Left lung (tissue), 14 donors: ENCODE measurements at places on chromosomes 4 and X. TPM values are rescaled to one million over a fixed set of nuclear protein-coding genes. Genes with fewer than 3 reads are reported as not detected.

The FATE1 gene
- total RNA-seq: not detected

DNA sequence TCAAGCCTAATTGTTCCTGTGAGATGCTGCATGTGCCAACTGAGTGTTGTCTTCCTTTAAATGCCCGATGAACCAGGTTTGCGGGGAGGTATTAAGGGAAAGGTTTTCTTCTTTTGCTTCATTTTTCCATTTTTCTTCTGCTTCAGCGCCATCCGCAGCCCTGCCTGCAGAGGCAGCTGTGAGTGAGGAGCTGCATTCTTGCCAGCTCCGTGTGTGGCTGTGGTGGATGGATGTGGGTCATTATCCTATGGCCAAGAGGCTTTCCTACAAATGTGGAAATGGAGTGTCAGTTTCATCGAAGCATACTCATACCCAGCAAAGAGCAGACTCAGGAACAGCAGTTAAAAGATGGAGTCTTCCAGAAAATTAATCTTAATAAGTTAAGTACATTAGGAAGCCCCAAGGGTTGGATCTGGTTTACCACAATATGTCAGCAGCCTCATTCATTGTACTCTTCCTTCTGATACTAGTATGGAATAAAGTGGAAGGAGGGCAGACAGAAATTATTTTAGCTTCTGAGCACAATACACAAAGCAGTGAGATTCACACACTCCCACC lies 37.6 kb downstream of the TNIP3 start:
- no peaks in the 10 kb centered on the region for H3K4me1 ChIP-seq
- H3K27me3 ChIP-seq: no peaks in the 10 kb centered on the region
- H3K4me3 ChIP-seq: no peak overlapping the region
- no peak overlapping the region for H3K27ac ChIP-seq

DNA sequence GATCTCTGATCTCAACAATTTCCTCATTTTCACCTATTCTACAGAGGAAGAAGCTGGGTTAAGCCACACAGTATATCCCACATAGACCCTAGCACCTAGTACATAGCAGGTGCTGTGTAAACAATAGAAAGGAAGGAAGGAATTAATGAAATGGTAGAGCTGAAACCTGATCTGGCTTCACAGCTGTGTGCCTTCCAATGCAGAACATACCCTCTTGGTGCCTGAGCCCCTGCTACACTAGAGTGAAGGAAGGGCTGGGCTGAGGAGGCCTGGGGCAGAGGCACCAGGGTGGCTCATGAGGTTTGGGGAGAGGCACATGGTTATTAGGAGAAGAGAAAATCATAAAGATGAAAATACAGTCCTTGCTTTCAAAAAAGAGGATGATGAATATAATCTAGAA lies 21.3 kb downstream of the LRRC66 start:
- H3K4me3 ChIP-seq: no peak overlapping the region
- H3K36me3 ChIP-seq: no peaks in the 10 kb centered on the region
- H3K27ac ChIP-seq: no peak overlapping the region
- DNase-seq: no peak
- H3K4me1 ChIP-seq: no peaks in the 10 kb centered on the region

The MAMLD1 gene
- 4.0 TPM for total RNA-seq

DNA sequence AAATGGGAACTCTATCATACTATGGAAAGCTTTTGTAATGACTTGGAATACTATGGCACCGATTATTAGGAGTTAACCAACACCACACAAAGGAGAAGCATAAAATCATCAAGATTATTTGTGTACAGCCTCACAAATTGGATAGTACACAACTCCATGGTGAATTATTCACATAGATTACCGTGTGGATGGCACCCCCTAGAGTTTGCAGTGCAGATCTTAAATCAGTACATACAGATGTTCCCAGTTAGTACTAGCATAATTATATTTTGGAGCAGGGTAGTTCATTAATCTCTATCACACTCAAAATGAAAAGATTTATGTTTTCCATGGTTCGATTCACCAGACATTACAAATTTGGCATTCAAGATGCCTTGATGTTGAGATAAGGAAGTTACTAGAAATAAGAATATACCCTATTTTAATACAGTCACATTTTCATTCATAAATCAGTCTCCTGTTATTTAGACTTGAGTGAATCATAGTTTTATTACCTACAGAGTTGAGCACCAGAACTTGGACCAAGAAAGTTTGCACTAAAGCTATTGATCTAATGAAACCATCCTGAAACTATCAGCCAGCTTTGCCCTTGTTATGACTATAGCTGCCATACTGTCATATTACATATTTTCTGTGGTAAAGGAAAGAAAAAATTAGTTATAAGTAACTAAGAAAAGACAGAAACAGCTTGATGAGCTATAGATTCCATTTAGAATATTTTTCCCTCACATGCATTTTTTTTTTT lies 531.8 kb downstream of the GLUD2 start:
- H3K4me3 ChIP-seq: no peak overlapping the region
- no peak overlapping the region for H3K27ac ChIP-seq
- H3K4me1 ChIP-seq: no peaks in the 10 kb centered on the region
- DNase-seq: no peak
- H3K36me3 ChIP-seq: no peaks in the 10 kb centered on the region

- H3K27me3 ChIP-seq: no peaks in the 10 kb centered on the region
- no peak overlapping the region for H3K4me3 ChIP-seq
- no peaks in the 10 kb centered on the region for H3K36me3 ChIP-seq
- no peak for DNase-seq
Observed at GRCh38 chrX:136163689-136164088, 16.4 kb downstream of the FHL1 start.

The TREX2 gene
- 1.1 TPM for total RNA-seq

DNA sequence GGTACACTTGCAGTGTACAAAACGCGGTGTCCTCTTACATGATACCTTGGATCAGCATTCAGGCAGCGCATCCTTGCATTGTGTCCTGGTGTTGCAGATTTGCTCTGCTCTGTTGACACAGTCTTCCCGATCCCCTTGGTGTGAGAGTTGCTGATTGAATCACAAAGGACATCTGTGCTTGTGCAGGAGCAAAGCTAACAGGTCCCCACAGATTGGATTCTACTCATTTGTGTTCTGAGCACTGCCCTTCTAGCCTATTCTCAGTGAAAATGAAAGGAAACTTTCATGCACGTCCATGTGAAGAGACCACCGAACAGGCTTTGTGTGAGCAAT lies 171.4 kb downstream of the FRMPD4 start:
- no peak overlapping the region for H3K4me3 ChIP-seq
- DNase-seq: no peak
- H3K27ac ChIP-seq: no peak overlapping the region
- no peaks in the 10 kb centered on the region for H3K27me3 ChIP-seq
- H3K4me1 ChIP-seq: no peaks in the 10 kb centered on the region
